ENCODE measurements at places on chromosomes 1 and 21.

- no peak for DNase-seq
Measured at GRCh38 chr1:15974855-15975254, 1.0 kb downstream of the ZBTB17 start.

GRCh38 chr1:165869343-165869742, 41.9 kb downstream of the UCK2 start:
- DNase-seq = no peak

GRCh38 chr1:199678771-199679170, 348.7 kb upstream of the NR5A2 start:
- no peak for DNase-seq

GRCh38 chr21:40754466-40754865, 92.5 kb downstream of the DSCAM start:
- no peak for DNase-seq

DNA sequence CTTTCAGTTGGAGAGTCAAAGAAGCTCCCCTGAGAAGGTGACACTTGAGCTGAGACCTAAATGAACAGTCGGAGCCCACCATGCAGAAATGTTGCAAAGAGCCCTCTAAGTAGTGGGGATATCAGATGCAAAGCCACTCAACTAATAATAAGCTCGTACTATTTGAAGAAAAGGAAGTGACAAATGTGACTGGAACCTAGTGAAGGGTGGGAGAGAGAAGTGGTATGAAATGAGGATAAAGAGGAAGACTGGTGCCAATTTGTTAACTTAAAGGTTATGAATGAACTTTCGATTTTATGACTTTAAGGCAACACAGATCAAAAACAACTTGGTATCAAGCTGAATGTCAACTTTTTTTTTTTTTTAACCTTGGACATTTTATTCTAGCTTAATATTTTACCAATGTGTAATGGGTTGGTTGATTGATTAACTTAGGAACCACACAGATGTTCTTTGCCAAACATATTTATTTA, 14.7 kb downstream of the LYPLAL1 start:
- no peak for DNase-seq

- DNase-seq = no peak
Measured at GRCh38 chr1:206609229-206609991, 2.9 kb downstream of the EIF2D start.

DNA sequence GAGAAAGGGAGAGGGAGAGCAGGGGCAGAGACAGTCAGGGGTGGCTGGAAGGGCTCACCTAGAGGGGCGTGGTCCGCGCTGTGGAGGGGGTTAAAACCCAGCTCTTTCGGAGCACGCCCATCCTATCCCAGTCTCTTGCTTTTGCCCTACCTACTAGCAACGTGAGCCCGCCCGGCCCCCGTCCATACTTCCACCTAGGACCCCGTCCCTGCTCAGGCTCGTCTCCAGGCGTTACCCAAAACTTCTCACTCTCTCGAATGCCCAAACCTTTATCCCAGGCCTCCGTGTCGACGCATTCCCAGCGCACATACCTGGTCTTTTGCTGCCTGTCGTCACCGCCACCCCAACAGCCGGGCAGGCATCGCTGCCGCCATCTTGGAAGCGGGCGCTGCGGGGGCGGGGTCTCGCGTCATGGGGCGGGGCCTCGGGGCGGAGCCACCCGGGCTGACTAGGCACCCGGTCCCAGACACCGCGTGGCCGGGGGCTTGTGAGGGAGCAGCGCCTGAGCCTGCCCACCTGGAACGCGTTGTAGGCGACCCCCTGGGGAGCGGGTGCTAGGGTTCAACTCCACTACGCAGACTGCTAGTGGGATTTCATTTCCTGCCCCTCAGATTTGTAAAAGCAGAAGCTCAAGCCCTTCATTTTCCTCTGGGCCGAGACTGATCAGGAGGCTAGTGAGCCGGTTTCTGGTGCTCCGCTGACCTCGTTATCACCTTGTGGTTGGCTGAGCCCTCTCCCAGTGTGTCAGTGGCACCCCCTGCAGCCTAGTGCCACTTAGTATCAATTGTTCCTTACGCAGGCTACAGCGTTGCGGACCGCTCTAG, at the start of gene B4GALT3:
Gene B4GALT3 (minus strand): TSS at position 396 of the 824 bp plus-strand sequence. CDS start 1,447 bp downstream, outside the sequence.
- peak; percentile 97 for DNase-seq

DNA sequence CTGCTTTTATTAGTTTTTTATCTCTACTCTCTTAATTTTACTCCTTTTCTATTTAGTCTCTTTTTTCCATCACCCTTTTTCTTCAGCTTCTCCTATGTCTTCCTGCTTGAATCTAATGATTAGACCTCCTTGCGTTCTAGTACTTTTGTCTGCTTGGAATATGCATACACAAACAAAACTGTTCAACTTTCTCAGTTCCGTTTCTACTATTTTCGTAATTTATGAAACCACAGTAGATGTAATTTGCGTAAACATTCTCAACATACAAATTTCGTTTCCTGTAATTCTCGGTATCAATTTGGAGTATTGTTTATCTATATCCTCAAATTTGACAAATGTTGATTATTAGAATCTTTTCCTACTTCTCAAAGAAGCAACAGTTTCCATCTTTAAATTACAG, 772.5 kb downstream of the USP25 start:
- no peak for DNase-seq

- DNase-seq = no peak
Measured at GRCh38 chr1:246281639-246282038, 225.4 kb downstream of the SMYD3 start.

- DNase-seq = no peak
Measured at GRCh38 chr1:209505044-209505443, 78.5 kb upstream of the CAMK1G start.

GRCh38 chr1:33430692-33431593, at the start of gene PHC2:
Gene PHC2 (minus strand): TSS chr1:33431095. CDS start chr1:33375539, 55,556 bp downstream.
- peak; percentile 97 for DNase-seq

DNA sequence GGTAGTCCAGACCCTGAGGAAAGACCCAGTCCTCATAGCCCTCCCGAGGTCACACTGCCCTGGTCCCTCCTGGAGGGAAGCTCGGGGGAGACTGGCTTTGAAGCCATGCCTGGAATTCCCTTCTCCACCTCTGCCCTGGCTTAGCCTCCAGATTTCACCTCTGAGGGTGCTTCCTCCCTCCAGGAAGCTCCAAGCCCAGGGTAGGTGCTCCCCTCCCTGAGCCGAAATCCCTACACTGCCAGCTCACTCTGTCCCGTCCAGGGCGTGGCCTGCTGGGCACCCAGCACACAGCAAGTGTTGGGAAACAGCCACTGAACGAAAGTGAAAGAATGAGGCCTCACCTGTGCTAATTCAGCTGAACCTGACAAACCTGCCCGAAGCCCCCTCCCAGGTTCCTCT, 6.0 kb upstream of the TNFRSF25 start:
- no peak for DNase-seq

DNA sequence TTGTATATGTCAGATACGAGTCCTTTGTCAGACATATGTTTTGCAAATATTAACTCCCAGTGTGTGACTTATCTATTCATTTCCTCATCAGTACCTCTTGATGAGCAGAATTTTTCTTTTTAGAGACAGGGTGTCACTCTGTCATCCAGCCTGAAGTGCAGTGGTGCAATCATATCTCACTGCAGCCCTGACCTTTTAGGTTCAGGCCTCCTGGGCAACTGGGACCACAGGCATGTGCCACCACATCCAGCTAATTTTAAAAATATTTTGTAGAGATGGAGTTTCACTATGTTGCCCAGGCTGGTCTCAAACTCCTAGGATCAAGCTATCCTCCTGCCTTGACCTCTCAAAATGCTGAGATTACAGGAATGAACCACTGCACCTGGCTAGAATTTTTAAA, 93.0 kb downstream of the HLCS start:
- no peak for DNase-seq
